NCI-H146 (cell line): ENCODE measurements at places on chromosomes 11 and 22.

GRCh38 chr11:116997071-116997470 lies 101.2 kb downstream of the SIK3 start:
- no peak for DNase-seq

GRCh38 chr11:44868455-44869421 lies 81.9 kb downstream of the TP53I11 start:
- DNase-seq = no peak

DNA sequence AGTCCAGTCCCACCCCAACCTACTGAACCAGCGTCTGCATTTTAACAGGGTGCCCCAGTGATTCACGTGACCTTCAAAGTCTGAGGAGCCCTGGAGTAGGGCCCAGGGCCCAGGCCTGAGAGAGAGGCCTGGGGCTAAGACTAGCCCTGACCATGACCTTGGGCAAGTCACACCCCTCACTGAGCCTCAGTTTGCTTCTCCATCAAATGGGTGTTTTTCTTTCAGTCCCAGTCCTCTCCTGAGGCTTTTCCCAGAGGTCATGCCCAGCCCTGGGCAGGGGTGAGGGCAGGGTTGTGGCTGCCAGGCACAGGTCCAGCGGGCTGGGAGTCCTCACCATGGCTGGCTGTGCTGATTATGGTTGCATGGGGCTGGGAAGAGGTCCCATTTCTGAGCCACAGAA lies 33.0 kb upstream of the GCAT start:
- no peak for DNase-seq

GRCh38 chr11:9071692-9072091 lies 19.7 kb downstream of the SCUBE2 start:
- no peak for DNase-seq

- no peak for DNase-seq
These were observed 35.0 kb downstream of the INTS4 start for GRCh38 chr11:77959434-77959833.

- no peak for DNase-seq
These were observed 225.5 kb upstream of the NARS2 start for GRCh38 chr11:78800096-78800690.

DNA sequence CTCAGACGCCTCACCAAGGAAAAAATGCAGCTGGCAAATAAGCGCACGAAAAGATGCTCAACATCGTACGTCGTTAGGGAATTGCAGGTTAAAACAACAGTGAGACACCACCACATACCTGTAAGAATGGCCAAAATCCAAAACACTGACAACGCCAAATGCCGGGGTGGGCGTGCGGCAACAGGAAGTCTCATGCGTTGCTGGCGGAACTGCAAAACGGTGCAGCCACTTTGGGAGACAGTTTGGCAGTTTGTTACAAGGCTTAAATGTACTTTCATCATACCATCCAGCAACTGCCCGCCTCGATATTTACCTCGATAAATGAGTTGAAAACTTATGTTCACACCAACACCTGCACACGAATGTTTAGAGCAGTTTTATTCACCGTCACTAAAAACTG lies 7.5 kb upstream of the CTSD start:
- DNase-seq = no peak

- DNase-seq = peak; percentile 51
These were observed 908.6 kb downstream of the NTM start for GRCh38 chr11:132278801-132279574.
